ENCODE measurements at places on chromosomes 6 and 20.

GRCh38 chr6:46719099-46719498 is 16.1 kb downstream of the PLA2G7 start:
- DNase-seq, result no peak

DNA sequence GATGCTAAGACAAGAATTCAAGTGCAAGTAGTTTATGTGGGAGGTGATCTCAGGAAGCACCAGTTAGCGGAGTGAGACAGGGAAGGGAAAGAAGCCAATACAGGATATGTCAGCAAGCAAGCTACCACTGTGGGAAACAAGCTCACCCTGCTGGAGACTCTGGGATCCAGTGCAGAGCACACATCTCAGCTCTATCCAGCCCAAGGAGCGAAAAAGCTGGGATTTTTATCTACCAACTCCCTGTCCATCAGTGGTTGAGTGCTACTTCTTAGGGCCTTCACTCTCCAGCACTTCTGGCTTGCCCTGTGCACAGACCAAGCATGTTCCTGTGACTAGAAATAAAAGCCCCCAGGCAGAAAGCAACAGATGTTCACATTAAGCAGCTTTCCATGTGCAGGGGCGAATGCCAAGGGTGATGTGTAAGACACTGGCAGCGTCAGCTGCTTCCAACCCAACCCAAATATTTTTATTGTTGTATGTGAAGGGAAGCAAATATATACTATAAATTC is 10.8 kb upstream of the RNF24 start:
- peak; percentile 83 for DNase-seq

GRCh38 chr20:24337069-24337468 is 132.4 kb upstream of the SYNDIG1 start:
- DNase-seq, result no peak

DNA sequence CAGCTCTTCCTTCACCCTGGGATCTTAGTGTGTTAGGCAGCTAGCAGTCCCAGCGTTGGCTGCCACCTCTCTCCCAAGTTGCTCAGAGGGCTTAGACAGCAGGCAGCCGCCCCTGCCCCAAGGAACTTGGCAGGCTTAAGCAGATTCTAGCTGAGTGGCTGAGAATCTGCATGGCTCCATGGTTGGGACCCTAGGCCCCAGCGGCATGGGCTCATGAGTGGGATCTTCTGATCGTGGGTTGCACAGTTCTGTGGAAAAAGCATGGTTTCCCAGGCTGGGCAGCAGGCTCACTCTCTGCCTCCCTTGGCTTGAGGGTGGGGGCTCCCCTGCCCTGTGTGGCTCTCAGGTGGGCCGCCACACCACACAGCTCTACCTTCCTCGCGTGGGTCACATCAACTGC is 1624.9 kb downstream of the GRIK2 start:
- DNase-seq, result no peak

GRCh38 chr6:52558266-52559000 is 18.4 kb downstream of the TRAM2 start:
- DNase-seq, result no peak

DNA sequence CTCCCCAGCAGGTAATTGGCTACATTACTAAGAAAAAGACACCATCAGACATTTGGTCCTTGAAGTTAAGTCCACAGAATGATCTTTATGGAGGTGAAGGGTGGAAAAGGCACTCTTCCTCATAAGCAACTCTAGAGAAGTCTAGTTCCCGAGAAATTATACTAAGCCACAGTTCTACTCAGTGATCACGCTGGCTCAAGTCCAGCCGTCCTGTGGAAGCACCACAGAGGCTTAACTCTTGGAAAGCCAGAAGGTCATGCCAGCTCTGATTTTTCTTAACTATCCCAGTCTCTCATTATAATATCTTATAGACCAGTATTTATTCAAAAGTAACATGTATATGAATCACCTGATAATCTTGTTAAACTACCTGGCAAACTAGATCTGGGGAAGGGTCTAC is 258.5 kb downstream of the EYA4 start:
- no peak for DNase-seq

GRCh38 chr20:31452575-31452974 is 12.1 kb downstream of the DEFB123 start:
- DNase-seq, result no peak

DNA sequence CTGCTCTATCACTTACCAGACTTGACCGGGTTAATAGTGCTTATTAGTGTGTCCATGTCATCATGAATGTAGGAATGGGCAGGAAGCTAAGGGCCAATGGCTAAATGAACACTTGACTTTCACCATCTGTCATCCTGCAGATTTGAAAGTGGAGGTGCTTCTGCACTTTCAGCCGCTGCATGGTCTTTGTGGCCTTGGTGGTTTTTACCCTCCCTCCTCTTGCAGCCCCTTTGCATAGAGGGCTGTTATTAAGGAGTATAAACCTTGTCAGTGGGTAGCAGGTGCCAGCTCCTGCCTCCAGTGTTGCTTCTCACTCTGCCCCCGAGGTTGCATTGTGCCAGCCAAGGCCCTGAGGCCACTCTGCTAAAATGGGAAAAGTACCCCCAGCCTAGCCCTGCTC is 122.2 kb upstream of the TNFAIP3 start:
- no peak for DNase-seq

- no peak for DNase-seq
These were observed 5.9 kb upstream of the CST3 start for GRCh38 chr20:23643659-23644058.

GRCh38 chr6:82924799-82925535 is 140.7 kb downstream of the UBE3D start:
- DNase-seq, result no peak
